Psoas muscle (tissue), 8 donors: ENCODE measurements at places on chromosomes 2 and 18. TPM values are rescaled to one million over a fixed set of nuclear protein-coding genes. Genes with fewer than 3 reads are reported as not detected.

GRCh38 chr2:1236606-1237005 lies 176.7 kb upstream of the TPO start:
- DNase-seq, result no peak

DNA sequence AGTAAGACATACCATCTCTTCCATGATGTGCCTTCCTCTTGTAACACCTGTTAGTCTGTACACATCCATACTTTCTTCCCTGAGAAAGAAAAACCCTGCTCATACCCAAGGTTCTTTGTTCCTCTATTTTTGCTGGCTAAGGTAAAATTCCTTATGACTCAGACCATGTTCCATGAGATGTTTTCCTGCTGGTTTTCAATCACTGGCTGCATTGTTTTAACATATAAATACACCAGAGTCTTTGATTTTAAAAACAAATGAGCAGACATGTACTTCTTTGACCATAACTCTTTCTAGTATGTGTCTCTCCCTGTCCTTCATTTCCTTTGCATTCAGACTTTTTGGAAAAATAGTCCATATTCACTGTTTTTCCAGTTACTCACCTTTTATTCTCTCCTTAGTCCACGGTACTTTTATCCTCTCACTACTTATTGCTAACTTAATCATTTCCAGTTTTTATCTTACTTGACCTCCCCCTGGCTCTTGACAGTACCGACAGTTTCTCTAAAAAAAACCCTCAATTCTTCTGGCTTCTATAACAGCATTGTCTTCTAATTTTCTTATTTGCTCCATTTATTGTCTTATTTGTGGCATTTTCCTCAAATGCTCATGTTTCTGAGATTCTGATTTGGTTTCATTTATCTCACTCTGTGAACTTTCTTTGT lies 4.3 kb downstream of the VAPA start:
- DNase-seq, result no peak

DNA sequence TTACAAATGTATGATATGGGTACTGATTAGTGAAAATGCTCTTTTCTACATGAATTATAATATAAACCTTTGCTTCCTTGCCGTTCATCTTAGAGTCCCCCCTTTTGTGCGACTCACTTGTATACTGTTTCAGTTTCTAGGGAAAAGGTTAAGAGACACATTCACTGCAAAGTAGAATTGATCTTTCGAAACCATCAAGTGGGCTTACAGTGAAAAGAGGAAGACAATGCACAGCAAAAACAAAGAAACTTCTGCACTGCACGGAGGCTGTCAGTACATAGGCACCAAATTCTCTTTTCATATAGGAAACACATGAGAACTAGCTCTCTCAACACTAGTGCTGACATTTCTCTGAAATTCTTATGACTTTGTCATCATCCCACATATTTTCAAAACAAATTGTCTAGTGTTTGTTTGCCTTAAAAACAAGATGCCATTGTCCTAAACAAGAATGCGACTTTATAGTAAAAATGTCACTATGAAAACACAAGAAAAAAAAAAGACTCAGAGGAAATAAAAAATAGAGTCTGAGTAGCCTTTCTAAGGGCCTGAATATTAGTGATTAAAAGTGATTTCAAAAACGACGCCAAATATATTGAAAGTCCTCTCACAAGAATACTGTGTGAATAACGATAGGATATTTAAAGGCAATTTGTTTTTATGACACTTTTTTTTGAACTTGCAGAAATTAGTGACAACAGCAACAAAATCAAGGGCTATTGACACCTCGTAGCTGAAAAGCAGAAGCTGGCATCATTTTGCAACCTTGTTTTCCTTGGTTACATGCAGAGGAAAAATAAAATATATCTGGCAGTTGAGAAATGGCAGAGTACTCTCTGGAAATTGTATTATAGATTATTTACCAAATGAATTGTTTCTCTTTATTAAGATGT lies 827.0 kb downstream of the BCL11A start:
- no peak for DNase-seq

GRCh38 chr2:178807227-178808008 lies at the start of gene TTN:
Gene TTN, minus strand, starts transcription at chr2:178807423. Its CDS starts 2,781 bp downstream, at chr2:178804642.
- DNase-seq, result peak; percentile 90

GRCh38 chr2:240229005-240229404 lies 88.5 kb upstream of the OTOS start:
- no peak for DNase-seq

GRCh38 chr18:77061946-77062517 lies 70.6 kb downstream of the MBP start:
- DNase-seq, result no peak

- no peak for DNase-seq
Measured at GRCh38 chr2:109131777-109132176, 2.8 kb downstream of the SH3RF3 start.

GRCh38 chr2:105072039-105072438 lies 34.2 kb downstream of the MRPS9 start:
- DNase-seq, result no peak

- DNase-seq, result no peak
Measured at GRCh38 chr2:113105047-113105785, 22.2 kb upstream of the IL1RN start.

GRCh38 chr2:125167152-125167551 lies 1142.1 kb downstream of the CNTNAP5 start:
- DNase-seq, result no peak

DNA sequence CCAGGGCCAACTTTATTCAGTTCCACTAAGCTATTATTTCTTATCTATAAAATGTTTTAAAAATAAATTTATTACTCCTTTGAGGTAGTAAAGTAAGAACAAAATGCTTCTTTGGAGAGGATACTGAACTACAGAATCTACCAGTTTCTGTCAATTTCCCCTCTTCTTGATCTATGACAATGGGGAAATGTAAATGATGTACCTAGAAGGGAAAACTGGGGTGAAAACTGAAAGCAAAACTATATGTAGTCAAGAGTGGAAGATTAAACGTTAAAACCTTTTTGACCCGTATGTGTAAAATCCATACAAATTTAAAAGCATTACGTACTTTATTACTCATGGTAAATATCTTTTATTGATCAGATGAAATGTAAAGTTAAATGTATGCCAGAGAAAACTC lies 1287.8 kb upstream of the TMEFF2 start:
- no peak for DNase-seq

- DNase-seq, result no peak
Measured at GRCh38 chr18:63579616-63580015, 7.5 kb upstream of the SERPINB13 start.

DNA sequence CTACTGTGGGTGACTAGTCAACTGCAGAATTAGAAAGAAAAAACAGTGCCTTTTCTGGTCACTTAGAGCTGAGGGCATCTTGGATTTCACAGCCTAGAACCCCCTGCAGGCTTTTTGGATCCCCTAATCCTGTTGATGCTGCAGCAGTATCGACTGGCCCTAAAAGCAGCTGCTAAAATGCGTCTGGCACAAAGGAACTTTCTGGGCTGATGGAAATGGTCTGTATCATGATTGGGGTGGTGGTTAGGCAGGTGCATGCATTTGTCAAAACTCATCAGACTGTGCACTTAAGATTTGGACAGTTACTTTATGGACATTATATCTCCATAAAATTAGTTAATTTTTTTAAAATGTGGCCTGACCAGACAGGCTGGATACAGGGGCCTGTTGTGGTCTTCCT lies 149.8 kb downstream of the KLHL29 start:
- DNase-seq, result no peak

DNA sequence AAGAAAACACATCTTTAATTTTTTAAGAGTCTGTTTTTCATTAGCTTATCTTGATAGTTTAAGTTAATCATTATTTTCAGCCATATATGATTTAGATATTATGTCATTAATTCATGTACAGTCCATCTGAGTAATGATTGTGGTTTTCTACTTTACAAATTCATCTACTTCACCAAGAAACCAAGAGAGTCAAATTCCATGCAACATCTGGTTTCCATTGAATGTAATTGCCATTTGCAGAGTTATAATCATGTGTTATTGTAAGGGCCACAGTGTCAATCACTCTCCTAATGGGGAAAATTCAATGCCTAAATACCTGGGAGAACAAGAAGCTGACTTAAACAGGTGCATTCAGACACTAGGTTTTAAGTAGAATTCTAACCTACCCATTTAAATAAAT lies 217.2 kb upstream of the OSR1 start:
- DNase-seq, result no peak

- DNase-seq, result no peak
Measured at GRCh38 chr2:150572961-150573395, 85.5 kb upstream of the RND3 start.

- no peak for DNase-seq
Measured at GRCh38 chr18:47724186-47724975, 206.1 kb downstream of the SMAD2 start.

DNA sequence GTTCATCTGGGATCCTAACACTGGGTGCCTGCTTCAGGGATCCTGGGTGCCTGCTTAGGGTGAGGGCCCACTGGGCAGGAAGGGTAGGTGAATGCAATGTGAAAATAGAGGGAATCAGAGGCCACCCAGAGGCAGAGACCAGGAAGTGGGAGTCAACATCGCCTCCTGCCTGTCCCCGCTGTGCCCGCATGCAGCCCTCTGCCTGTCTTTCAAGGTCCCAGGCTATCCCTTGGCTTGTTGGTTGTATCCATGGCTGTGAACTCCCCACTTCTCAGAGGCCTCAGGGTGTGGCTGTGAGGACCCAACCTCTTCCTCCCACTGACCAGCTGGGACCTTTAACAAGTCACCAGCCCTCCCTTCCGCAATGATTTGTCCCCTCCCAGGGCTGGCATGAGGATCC lies 26.5 kb downstream of the PSD4 start:
- no peak for DNase-seq

GRCh38 chr2:229780856-229781773 lies 66.8 kb upstream of the DNER start:
- no peak for DNase-seq

DNA sequence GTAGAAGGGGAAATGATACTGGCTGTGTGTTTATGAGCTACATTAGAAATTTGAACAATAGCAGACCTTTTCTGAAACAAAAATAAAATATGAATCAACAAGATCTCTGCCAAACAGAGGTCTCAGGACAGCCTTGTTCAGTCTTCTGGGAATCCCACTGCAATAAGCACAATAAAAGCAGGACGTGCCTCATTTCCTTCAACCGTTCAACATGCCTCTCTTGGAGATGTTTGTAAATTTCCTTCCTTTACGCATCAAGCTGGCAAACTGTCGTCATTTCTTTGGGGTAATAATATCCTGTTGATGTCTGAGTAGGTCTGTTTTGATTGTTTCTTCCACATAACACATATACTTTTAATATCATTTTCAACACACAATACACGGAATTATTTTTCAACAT lies 77.2 kb downstream of the TCF4 start:
- DNase-seq, result no peak

DNA sequence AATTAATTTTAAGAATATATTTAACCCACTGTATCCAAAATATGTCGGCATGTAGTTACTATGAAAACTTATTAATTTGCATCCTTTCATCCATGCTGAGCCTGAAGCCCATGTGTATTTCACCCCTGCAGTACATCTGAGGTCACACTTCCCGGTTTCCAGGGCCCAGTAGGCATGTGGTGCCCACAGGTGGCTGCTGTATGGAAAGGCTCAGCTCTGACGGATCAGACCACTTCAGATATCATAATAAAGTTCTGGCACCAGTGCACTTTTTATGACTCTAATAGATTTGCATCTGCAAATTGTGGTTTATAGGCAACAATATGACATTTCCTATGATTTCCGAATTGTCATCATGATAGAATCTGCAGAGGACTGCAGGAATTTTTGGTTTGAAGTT lies 22.5 kb downstream of the SH3RF3 start:
- no peak for DNase-seq

- no peak for DNase-seq
Measured at GRCh38 chr2:179104736-179105135, 54.8 kb upstream of the CCDC141 start.

DNA sequence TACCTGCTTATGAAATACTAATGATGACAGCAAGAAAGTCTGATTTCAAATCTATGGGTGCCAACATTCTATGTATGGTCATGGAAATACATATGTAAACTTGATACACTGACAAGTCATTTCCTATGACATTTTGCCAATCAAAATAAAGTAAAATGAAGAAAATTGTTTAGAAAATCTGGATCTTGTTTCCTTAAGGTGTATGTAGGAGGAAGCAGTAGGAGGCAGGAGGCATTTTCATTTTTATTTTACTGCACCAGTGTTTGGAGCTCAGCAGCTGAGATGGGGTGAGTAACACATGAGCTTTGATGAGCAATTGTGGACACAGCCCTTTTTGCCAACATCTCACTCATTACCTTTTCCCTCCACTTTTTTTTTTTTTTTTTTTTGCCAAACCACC lies 167.0 kb downstream of the AFF3 start:
- no peak for DNase-seq

DNA sequence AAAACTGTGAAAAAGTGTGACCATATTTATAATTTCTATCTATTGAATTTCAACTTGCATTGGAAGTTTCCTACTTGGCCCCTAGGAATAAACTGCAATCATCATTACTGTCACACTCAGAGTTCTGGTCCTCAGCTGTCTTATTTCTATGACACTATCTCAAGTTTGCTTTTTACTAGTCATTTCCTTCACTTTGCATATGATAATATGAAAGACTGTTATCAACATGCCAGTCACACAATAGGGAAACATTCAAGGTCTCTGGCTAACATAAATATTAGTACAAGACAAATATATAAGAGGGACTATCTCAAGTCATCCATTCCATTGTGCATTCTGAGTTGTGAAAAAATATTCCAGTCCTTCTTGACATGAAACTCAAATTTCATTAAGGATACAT lies 28.7 kb downstream of the DNAH6 start:
- DNase-seq, result no peak

DNA sequence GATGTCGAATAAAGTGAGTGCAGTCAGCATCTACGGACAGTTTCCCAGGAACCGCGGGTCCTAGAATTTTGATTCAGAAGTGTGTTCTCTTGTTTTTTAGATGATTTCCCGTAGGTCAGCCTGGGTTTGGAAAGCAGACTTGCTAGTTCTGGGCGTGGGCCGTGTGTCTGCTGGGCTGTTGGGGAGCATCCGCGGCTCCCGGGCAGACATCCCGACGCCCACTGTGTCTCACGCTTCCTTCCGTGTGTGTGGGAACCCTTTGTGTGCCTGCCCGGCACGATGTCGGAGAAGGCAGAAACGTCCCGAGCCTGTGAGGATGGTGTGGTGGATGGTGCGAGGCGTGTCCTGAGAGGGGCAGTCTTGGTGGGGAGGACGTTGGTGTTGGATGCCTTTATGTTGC lies 18.4 kb downstream of the CTDP1 start:
- DNase-seq, result no peak

DNA sequence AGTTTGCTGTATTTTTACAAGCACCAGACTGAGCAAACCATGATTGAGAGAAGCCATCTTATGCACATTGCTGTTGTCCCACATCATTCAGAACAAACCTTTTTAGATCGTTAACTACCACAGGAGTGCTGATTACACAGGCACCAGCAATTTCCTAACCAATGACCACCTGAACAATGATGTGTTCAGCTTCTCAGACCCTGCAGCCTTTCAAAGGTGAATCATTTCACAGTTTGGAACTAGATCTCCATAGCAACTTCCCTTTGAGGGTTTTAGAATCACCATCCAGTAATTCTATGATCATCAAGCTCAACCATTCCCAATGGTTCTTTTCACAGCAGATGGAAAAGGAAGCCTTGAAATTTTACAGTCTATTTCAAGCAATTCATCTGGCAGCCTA lies 71.4 kb downstream of the OLA1 start:
- no peak for DNase-seq

SLC38A11 gene
- polyA plus RNA-seq, result 1.6 TPM

BBS5 gene
- polyA plus RNA-seq, result 12.2 TPM

HOXD10 gene
- 0.04 TPM for polyA plus RNA-seq

IL1RN gene
- 0.53 TPM for polyA plus RNA-seq

CAVIN2 gene
- polyA plus RNA-seq, result 15.9 TPM

DTNA gene
- 36.0 TPM for polyA plus RNA-seq

CPO gene
- 0.91 TPM for polyA plus RNA-seq

SYT4 gene
- polyA plus RNA-seq, result not detected

MAL gene
- 1.5 TPM for polyA plus RNA-seq

ZSCAN30 gene
- polyA plus RNA-seq, result 3.0 TPM

FSHR gene
- not detected for polyA plus RNA-seq
